ENCODE measurements at places on chromosomes 7 and 10.

GRCh38 chr10:125006188-125006680, 64.3 kb downstream of the ZRANB1 start:
- DNase-seq, result no peak

- no peak for DNase-seq
Measured at GRCh38 chr7:152913492-152913891, 153.9 kb downstream of the ACTR3B start.

DNA sequence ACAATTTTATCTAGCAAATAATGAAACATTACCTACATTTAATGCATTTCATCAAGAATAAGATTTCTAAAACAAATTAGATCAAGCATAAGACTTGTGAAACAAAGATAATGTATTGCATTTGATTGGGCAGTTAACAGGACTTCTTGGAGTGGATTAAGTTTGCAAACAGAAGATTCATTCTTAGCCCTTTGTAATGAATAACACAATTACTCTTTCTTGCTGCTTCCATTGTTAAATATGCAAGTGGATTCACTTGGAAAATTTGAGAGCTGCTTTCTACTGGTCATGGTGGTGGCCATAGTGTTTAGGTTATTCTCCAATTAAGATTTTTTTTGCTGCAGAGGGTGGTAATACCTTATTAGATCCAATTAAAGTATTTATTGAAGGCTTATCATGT, 6.0 kb downstream of the PPP1R9A start:
- DNase-seq, result no peak

GRCh38 chr10:127526161-127526560, 22.9 kb upstream of the NPS start:
- no peak for DNase-seq

- no peak for DNase-seq
Measured at GRCh38 chr7:43764039-43764761, 5.7 kb downstream of the BLVRA start.

Measured in KG1 (cell line).